AG04450 (cell line): ENCODE measurements at places on chromosomes 1 and 21.

DNA sequence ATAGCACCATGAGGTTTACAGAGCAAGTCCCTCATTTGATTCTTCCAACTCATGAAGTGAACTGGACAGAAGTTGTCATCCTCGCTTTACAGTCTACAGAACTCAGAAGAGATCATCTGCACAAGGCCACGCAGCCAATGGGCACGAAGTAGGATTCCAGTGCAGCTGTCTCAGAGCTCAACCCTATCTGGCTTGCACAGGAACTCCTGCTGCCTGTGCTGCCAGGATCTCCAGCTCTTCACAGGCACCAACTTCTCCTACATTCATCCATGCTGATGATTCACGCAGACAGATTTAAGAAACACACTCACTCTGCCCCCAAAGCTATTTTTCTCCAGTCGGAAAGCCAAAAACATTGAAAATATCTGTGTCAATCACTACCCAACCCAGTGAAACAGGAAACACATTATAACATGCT, 157.0 kb downstream of the RERE start:
- DNase-seq, result peak; percentile 74

DNA sequence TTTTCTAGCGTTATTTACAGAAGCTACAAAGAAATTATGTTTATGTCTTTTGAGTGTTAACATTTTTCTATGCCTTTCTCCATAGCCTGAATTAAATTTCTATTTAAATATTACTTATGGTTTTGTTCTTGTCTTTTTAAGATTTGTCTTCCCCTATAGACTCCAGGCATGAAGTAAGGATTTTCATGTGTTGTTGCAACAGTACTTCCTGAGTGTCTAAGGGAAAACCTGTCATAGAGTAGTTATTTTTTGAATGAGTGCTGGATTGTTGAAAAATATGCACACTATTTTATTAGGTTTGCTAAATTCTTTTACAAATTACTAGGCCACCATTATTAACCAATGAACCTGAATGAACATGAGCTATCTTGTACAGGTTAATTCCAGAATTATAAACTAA, 27.1 kb downstream of the SAMSN1 start:
- no peak for DNase-seq

- DNase-seq, result no peak
These were observed 8.8 kb upstream of the ADAR start for GRCh38 chr1:154616659-154617345.

DNA sequence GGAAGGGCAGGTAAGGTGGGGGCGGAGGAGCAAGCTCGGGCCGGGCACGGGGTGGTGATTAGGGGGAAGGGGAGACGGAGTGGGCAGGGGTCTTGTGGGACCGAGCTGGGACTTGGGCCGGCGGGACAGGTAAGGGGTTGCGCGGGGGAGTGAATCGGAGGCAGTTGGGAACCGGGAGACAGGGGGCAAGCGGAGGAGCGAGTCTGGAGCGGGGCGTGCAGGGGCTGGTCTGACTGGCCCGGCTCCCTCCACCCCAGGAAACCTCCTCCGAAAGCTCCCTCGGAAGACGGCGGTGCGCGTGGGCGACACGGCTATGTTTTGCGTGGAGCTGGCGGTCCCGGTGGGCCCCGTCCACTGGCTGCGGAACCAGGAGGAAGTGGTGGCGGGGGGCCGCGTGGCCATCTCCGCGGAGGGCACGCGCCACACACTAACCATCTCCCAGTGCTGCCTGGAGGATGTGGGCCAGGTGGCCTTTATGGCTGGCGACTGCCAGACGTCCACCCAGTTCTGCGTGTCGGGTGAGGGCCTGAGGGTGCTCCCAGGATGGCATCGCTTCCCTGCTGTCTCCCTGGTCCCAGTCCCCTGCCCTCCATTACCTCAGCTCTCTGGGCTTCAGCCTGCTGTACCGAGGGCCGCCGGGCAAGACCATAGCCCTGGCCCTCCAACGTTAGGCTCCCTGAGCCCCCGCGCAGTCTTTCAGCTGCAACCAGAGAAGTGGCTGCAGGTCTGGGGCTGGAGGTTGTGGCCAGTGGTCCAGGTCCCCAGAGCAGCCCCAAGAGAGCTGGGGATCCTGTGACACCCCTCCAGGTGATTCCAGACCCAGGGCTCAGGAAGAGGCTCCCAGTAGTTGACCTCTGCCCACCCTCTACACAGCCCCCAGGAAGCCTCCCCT, 6.3 kb downstream of the OBSCN start:
- no peak for DNase-seq

- DNase-seq, result no peak
These were observed 1022.3 kb upstream of the B3GALT2 start for GRCh38 chr1:194208674-194209073.

DNA sequence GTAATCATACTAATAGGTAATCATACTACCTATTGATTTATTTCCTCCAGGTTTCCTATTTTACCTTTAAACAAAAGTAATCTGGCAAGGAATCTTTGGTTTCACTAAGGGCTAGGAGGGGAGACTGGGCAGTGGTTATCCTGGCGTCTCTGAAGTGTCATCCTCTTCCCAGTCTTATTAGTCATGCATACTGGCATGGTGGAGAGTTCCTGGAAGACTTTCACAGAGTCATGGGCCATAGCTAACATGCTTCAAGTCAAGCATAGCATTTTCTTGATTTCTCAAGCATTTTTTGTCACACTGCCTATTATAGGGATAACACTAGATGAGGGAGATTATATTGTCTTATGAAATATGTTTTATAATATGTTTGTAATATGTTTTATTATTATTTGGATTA, 64.0 kb upstream of the ASB17 start:
- DNase-seq, result no peak

DNA sequence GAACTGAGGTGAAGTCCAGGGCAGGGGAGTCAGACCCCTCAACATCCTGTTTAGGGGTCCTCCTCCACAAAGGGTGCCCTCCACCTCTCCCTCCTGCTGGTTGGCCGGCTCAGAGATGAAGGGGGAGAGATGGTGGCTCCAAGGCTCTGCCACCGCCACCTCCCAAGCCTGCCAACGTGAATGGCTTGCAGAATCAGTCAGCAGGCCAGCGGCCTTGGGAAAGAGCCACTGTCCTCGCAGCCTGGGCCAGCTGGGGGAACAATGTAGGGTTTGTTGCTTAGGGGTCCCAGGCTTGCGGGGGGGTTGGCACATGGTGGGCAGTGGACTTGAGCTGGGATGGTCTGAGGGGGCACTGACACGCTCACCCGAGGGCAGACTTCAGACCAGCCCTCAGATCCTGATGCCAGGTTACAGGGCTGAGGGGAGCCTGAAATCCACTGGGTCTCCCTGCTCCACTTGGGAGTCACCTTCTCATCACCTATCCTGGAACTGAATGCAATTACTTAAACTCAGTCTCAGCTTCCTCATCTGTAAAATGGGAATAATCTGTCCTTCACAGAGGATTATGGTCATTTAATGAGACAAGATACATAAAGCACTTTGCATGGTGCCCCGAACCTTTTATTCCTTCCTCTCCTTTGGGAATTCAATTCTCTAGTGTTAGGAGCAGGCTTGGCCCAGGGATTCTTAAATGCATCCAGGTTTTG, 8.3 kb downstream of the GPR37L1 start:
- DNase-seq, result no peak

DNA sequence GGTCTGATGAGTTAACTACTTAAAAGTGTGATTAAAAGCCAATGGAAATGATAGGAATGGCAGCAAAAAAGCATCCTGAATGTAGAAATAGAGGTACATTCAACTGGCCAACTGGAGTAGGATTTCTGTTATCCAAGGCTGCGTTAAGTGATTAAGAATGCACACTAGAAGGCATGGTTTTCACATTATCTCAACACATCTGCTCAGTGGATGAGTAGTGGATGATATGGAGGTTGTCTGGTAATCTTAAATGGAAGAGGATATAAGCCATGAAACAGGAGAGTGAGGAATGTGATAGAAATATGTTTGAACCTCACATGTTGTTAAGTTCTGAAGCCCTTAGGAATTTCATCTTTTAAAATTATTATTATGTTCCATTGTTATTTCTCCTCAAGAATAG, 839.9 kb downstream of the USP25 start:
- no peak for DNase-seq

GRCh38 chr1:22334860-22335550, 116.6 kb upstream of the ZBTB40 start:
- no peak for DNase-seq

GRCh38 chr1:230268371-230269170, 157.6 kb downstream of the PGBD5 start:
- peak; percentile 38 for DNase-seq

DNA sequence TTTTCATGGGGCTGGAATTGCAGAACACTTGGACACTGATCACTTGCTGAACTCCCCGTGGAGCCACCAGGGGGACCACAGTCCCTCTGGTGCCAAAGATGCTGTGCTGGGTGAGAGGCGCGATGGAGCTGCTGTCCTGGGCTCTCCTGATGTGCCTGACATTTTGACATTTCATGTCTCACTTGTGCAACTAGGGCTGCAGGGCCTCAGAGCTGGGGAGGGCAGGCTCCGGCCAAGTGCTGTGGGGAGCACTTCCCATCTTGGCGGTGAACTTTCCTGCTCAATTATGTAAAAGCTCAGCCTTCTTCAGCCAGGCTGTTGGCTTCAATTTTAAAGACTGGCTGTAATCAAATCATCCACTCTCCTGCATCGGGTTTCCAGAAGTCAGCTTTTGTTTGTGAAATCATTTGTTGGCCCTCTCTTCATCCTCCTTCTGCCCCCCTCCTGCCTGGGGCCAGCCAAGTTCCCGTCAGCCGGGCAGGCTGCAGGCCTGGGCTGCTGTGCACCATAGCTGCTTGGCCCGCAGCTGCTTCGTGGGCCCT, 36.8 kb downstream of the KCNAB2 start:
- no peak for DNase-seq

DNA sequence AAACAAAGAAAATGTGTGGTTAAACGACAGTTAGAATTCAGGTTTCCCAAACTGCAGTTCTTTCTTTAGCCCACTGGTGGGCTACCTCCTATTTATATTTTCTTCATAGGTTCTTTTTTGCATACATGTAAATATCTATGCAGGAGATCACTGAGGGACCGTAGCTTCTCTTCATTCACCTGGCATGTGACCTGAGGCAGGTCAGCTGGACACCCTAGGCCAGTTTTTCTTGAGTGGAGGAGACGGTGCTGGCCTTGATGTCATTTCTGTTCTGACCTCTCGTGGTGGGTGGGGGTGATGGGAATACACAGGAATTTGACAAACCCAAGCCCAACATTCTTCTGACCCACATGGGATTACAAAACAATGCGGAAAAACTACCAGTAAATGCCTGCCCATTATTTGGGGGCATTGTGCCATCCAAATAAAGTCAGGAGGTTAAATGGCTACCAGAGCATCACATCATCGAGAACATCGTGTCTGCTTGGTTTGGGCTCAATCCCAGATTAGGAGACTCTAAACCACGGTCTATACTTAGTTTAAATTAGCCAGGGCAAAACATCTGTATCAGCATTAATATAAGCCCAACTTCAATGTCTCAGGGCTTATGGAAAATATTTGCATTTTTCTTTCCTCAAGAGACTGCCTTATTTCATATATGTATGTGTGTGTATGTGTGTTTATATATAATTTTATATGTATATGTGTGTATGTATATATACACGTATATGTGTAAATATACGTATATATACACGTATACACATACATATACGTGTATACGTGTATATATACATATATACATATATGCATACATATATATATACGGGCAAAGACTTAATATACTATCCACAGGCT, 7.4 kb upstream of the IRF2BP2 start:
- no peak for DNase-seq

DNA sequence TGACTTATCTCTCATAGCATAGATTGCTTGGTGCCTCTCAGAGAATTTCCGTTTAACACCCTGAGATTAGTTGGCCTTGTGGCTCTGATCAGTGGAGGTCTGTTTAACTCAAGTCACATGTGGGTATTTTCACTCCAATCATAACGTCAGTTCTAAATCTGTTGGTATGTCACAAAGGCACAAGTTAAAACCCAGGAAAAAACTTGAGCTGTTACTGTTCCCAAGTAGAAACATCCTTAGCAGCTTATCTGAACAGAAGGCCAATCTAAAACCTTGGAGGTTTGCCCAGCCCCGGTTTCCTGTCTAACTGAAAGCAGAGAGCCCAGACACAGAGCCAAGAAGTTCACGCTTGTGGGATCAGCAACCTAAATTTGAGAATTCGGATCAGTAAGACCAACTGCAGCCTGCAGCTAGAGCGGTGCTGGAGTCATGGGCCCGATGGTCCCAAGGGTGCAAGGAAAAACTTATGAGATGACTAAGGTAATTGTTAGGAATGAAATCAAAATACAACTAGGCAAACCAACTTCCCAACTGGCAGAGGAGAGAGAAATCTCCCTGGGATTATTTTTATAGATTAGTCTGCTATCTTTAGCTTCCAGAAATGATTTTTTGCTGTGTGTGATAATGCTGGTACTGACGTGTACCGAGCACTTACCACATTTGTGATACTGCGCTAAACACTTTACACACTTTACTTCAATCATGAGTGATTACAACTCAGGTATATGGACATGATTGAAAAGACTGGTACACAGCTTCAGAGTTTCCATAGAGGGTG, 90.2 kb upstream of the C1orf21 start:
- DNase-seq, result peak; percentile 63

DNA sequence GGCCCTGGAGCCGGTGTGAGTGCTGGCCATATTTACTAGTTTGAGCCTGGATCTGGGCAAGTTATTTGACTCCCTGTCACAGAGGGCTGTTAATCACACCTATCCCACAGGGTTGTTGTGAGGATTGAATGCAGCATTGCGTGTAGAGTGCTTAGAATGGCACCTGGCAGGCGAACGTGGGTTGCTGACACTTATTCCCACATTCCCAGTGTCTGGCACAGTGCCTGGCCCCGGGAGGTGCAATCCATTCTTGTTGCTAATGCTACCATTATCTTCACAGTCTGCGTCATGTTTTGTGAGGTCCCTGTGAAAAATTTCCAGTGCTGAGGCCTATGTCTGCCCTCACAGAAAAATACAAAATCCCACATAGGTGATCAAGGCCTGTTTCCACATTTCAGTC, 66.1 kb downstream of the CD2 start:
- peak; percentile 21 for DNase-seq

- no peak for DNase-seq
These were observed 10.5 kb downstream of the FOXJ3 start for GRCh38 chr1:42324398-42325013.

- DNase-seq, result no peak
These were observed 355.0 kb upstream of the ESRRG start for GRCh38 chr1:217078078-217078690.

DNA sequence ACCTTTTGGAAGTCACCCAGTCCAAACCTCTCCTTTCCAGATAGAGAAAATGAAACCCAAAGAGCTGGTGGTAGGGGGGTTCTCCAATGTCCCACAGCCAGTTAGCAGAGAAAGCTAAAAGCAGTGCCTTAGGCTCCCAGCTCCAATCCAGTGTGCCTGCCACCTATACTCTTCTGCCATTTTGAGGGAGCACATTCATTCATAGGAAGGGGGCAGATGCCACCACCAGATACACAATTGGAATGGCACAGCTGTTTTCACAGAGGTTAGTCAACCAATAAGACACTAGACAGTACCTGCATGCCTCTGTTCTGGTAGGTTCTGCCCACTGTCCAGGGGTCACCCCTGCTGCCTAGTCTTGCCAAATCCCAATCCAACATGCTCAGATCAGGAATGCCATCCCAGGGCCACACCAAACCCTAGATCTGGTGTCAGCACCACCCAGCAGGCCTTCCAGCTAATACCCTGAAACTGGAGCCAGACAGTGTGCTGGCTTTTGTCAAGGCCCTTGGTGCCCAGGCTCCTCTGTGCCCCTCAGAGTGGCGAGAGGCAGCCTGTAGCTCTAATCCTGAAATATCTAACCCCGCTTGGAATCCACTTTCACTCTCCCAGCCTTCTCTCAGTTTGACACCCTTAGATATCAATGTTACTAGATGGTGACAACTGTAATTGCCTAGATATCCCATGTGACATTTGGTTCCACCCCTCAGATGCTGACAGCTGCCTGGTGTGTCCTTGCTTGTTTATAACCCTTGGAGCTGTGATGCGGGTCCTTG, 178.6 kb downstream of the TGFBR3 start:
- DNase-seq, result no peak
